ENCODE measurements at places on chromosomes 12 and 14. TPM values are rescaled to one million over a fixed set of nuclear protein-coding genes. Genes with fewer than 3 reads are reported as not detected.

GRCh38 chr12:119829439-119829838 lies 47.7 kb downstream of the CIT start:
- peaks cover 79% of the 10 kb centered on the region for H3K36me3 ChIP-seq
- H3K27ac ChIP-seq = no peak overlapping the region
- no peak overlapping the region for H3K4me3 ChIP-seq
- DNase-seq = no peak

DNA sequence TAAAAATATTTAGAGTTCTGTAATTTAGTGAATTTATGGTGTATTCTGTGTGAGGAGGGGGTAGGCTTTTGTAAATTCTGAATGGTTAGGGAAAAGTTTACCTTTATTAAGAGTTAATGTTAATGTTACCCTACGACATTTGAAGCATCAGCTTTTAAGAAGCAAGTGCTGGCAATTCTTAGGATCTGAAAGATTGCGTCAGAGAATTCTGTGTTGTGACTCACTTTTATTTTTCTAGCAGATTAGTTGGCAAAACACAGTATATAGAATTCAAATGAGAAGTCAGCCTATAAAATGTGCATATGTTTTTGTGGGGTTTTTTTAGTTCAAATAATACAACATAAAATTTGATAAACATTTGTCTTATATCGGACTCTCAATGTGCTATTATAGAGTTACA lies 97.6 kb downstream of the RAD52 start:
- no peak for DNase-seq
- H3K36me3 ChIP-seq = peaks cover 28% of the 10 kb centered on the region
- H3K4me3 ChIP-seq = no peak overlapping the region
- H3K27ac ChIP-seq = no peak overlapping the region
- peaks cover 21% of the 10 kb centered on the region for H3K4me1 ChIP-seq

GRCh38 chr12:27843714-27844245 lies 63.7 kb upstream of the MANSC4 start:
- no peak overlapping the region for H3K4me3 ChIP-seq
- H3K36me3 ChIP-seq = no peaks in the 10 kb centered on the region
- H3K27me3 ChIP-seq = peaks cover 16% of the 10 kb centered on the region
- H3K27ac ChIP-seq = no peak overlapping the region

DNA sequence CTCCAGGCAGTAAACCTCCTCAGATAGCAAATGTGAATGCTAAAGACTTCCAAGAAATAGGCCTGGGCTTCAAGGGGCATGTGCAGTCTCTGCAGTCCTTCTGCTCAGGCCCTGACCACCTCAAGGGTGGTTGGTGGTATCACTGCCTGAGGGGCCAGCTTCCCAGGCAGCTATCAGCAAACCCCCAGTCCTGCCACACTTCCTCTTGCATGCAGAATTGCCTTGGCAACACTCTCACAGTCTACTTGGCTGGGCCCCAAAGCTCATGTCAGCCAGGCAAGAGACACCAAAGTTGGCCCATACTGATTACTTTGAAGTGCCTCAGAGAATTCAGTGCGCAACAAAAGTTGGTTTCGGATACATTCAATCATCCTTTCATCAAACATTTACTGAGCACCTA lies 3.5 kb upstream of the ASB8 start:
- peaks cover 21% of the 10 kb centered on the region for H3K4me1 ChIP-seq
- no peak overlapping the region for H3K4me3 ChIP-seq
- H3K27ac ChIP-seq = no peak overlapping the region
- H3K36me3 ChIP-seq = peaks cover 6% of the 10 kb centered on the region
- DNase-seq = no peak

- no peak for DNase-seq
- peaks cover 29% of the 10 kb centered on the region for H3K4me1 ChIP-seq
Measured at GRCh38 chr12:2693244-2693860, 101.4 kb upstream of the FKBP4 start.

GRCh38 chr14:93132472-93133065 lies 16.8 kb upstream of the ITPK1 start:
- DNase-seq = peak; percentile 32
- no peak overlapping the region for H3K27ac ChIP-seq
- no peak overlapping the region for H3K4me3 ChIP-seq
- no peaks in the 10 kb centered on the region for H3K4me1 ChIP-seq

DNA sequence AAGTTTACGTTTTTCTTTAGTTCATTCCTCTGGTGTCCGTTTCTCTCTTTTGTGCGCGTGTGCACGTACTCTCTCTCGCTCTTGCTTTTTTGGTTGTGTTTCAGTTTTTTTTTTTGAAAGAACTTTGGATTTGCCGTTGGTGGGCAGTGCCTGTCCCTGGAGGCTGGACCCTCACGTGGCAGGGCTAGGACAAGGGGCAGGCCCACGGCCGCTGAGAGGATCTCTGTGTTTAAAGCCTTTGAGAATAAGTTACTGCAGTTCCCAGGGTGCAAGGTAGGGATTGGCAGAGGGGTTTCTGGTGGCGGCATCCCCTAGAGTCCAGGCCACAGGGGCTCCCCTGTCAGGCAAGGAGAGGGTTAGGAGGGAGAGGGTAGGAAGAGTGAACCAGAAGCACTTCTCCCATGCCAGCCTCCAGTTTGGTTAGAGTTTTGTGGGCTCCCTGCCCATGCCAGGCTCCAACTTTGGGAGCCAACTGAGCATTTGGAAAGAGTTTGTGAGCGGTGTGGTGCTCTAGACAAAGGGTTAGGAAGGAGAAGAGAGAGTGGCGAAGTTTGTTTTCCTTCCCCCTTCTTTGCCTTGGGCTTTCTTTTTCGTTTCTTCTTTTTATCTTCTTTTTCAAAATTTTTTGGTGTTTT lies 30.5 kb downstream of the ZFHX2 start:
- H3K4me1 ChIP-seq = no peaks in the 10 kb centered on the region
- H3K36me3 ChIP-seq = no peaks in the 10 kb centered on the region
- H3K4me3 ChIP-seq = no peak overlapping the region
- H3K27ac ChIP-seq = no peak overlapping the region

DNA sequence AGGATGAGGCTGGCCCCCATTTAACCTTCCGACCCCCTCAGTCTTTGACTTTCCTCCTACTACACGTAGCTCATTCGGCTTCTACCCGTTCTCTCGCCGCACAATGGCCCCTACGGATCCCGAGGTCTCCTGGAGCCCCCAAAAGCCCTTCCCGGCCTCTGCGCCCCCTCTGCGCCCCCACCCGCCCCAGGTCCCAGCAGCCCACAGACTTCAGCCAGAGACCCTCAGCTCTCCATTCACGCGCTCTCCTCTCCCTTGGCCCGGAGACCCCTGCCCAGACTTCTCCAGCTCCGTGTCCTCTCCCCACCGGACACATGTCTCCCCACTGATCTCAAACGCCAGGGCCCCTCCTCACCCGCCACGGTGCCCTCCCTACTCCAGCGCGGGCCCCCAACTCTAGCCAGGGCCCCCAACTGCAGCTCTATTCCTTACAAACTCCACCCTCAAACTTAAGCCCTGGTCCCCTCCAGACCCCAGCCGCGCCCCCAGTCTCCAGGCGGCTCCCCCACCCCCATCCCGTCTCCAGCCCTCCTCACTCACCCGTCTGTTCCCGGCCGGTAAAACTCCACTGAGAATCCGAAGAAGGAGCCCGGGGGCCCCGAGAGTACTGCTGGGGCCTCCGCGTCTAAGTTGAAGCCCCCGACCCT lies 502 bp downstream of the ITGA5 start:
- H3K4me1 ChIP-seq = peaks cover 63% of the 10 kb centered on the region
- peak overlapping the region; percentile 85 for H3K27ac ChIP-seq
- H3K27me3 ChIP-seq = peaks cover 27% of the 10 kb centered on the region
- peaks cover 35% of the 10 kb centered on the region for H3K36me3 ChIP-seq
- H3K4me3 ChIP-seq = peak overlapping the region; percentile 93

GRCh38 chr12:7376196-7376595 lies 67.8 kb downstream of the CD163L1 start:
- H3K4me3 ChIP-seq = no peak overlapping the region
- DNase-seq = no peak
- H3K27ac ChIP-seq = no peak overlapping the region
- H3K4me1 ChIP-seq = no peaks in the 10 kb centered on the region
- H3K27me3 ChIP-seq = peaks cover 6% of the 10 kb centered on the region

Gene GON7
- total RNA-seq = 18.2 TPM

Gene BDKRB1
- not detected for total RNA-seq

Gene IAPP
- not detected for total RNA-seq

Gene NFE2
- total RNA-seq = 0.20 TPM

Gene FLVCR2
- 1.3 TPM for total RNA-seq
